ENCODE measurements at places on chromosomes 7 and 10.

- no peak for DNase-seq
Observed at GRCh38 chr7:154886591-154886990, 116.3 kb downstream of the PAXIP1 start.

DNA sequence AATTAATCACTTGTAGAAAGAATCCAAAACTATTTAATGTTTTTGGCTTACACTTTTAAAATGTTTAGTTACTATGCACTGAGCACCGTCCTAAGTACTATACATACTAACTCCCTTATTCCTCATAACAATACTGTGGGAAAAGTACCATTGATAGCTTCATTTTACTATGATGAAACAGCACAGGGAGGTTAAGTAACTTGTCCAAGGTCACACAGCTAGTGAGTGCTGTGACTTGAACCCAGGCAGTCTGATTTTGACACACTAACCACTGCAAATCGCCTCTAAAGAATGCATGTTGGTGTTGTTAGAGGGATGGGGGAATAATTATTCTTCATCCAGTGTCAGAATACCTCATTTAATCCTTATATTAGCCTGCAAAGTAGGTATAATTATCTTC, 1.9 kb upstream of the RELN start:
- DNase-seq, result no peak

DNA sequence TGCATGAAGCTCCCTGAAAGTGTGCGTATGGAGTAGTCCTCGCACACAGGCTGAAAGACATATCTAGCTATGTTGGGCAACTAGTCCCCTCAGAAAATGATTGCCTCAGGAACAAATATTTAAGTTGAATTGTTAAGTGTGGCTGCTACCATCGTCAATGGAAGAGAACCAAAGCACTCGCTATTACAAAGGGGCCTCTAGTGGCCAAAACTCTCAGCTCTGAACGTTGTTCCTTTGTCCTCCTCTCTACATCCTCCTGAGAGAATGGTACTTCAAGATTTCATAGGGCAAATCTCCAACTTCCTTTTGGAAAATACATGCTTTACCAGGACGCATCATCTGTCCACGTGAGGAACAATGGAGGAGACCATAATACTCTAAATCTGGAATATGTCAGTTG, 209.9 kb downstream of the NRG3 start:
- DNase-seq, result no peak

- DNase-seq, result no peak
Observed at GRCh38 chr7:105452085-105452484, 63.4 kb upstream of the SRPK2 start.

GRCh38 chr10:121579656-121580055, 18.6 kb downstream of the FGFR2 start:
- DNase-seq, result no peak

DNA sequence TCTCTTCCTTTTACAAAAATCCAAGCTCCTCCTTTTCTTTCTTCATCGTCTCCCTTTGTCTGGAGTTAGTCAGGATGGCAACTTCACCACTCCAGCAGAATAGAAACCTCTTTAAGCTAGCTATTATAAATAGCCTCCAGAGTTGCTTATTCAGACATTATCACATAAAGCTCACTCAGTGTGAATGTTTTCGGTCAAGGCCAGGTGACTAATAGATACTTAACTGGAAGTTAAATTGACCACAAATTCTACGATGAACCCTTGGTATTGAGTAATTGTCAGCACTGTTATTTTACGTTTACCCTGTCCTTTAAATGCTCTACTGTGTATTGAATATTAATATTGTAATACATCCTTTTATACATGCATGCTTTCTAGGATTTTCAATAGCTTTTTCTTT, 340.4 kb downstream of the OTUD1 start:
- no peak for DNase-seq

GRCh38 chr10:45294681-45295080, 20.7 kb downstream of the OR13A1 start:
- DNase-seq, result no peak

DNA sequence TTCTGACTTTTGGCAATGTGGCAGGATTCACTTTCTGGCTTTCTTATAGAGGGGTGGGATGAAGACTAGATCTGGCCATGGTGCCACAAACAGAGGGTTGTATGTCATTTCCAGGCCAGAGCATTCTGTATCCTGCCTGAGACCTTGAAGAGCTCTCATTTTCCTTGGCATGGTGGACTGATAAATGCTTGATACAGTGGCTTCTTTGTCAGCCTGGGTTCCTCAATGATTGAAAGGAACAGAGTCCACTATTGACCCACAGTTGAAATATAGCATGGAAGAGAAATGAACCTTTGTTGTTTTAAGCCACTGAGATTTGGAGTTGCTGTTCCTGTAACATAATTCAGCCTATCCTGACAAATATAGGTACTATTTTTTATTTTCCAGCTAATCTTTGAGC, 462.7 kb downstream of the SUGCT start:
- DNase-seq, result no peak

DNA sequence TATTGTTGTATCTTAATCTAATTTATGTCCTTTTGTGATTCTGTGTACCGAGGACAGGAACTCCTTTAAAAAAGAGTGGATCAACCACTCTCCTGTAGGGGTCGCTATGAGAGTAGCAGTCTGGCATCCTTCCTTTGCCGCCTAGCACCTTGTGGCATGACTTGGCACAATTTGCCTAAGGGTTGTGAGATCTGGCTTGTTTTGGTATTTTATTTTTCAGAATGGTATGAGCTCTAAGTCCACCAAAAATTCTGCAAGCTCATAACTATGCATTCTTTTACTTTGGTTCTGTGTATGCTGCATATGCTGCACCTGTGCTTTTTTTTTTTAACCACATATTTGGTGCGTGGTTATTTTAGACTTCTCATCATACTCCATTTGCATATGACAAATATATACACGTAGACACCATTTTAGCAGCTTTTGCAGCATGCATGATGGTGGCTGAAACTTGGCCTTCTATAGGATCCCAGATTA, 112.8 kb downstream of the CDK14 start:
- no peak for DNase-seq

DNA sequence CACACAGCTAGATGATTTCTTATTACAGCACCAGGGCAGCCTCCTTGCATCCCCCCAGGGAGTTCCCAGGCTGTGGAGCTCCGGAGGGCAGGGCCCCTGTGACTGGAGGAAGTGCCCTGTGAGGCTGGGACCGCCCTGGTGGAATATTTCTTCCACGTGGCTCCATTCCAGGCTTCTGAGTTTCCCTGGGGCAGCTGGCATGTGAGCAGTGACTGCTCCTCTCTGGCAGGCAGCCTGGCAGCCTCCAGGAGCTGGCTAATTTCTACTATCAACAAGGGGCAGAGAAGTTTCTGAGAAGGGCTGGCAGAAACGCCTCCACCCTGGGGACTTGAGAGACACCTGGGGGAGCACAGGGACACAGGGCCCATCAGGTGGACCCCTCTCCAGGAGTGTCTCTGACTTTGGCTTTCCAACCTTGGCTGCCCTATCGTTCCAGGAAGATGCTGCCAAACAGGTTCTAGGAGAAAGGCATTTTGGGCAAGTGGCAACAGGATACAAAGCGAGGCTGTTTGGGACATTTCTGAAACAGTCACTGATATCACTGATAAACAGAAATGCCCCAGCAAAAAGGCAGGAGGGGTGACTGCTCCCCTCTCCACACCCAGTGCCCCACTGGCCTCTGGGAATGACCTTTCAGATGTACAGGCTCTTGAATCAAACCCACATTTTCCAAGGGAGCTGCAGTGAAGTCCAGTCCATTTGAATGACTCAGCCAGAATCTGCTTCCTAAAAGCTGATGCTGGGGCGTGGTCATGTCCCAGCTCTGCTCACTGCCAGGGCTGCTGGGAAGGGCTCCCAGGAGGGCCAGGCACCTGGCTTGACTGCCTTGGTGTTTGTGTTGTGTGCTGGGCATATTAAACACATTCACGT, 16.1 kb downstream of the MYOF start:
- DNase-seq, result no peak

DNA sequence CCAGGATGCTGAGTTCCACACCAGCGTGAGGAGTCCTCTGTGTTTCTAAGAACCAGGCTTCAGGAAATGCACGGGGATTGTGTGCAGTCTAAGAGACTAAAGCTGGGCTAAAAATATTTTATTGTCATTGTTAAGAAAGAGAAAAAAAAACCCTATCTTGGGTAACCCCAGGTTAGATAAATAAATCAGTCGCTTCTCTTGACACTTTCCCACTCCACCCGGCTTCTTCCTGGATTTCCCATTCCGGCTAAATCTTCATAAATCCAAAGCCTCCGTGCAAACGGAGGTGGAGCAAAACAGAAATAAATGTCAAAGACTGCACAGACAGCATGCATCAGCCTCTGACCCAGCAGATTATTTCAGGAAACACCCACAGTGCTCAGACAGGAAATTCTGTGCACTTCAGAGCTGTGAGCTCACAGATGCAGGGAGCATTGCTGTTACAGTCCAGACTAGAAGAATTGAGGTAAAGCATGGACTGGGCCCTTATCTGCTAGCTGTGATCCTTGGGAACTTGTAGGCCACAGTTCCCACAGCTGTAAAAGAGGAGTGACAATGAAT, 44.8 kb upstream of the GRID1 start:
- DNase-seq, result peak; percentile 35

Data from CD4-positive, alpha-beta T cell treated with Interleukin-4 for 4 hours (primary cell).